Pancreas (tissue), 10 donors: ENCODE measurements at places on chromosomes 7 and 10. TPM values are rescaled to one million over a fixed set of nuclear protein-coding genes. Genes with fewer than 3 reads are reported as not detected.

DNA sequence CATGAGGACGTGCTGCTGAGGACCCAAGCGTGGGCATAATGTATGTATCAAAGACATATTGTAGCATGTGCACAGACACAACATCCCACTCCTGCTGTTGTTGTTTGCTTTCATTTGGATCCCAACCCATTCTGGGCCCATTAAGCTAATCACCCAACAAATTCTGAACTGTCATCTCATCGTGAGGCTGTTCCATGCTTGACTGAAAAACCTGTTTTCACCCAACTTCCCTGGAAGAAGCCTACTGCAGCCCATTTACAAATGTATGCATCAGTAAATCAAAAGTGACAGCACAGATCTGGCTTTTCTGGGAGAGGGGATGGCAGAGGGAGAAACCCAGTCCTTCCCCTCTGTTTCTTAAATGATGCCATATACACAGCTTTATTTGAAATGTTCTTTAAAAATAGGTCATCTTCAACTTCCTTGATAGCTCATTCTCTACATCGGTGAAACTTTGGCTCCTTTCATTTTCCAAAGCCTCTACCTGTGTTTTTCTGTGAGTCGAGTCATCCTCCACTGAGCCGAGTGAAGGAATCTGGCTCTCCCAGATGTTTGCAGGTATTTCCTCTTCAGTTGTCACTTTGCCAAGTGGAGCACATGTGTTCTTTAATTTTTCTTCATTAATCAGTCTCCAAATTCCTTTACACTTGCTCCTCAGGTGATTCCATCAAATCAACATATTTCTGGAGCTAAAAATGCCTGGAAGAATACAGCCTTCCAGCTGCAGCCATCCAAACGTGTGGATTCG is 151.8 kb downstream of the CHN2 start:
- DNase-seq: no peak

MSMB gene
- total RNA-seq: not detected

GRCh38 chr10:89659143-89660131 is 14.4 kb upstream of the PANK1 start:
- no peak for DNase-seq

DNA sequence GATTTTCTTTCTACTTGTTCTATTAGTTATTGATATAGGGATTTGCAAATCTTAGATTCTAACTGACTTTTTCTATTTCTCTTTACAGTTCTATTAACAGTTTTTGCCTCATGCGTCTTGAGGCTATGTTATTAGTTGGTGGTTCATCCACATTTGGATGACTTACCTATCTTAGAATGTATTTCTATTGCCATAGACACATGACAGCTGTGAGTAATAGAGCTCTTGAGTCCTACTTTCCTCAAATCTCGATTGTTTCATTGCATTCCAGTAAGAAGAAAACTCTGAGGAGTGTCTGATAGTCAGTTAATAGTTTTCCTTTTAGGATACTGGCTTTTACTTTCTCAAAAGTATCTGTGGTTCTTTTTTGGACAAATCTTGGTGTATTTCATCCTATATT is 241.4 kb upstream of the ZNF32 start:
- no peak for DNase-seq

GRCh38 chr10:97349752-97350513 is 15.4 kb upstream of the FRAT2 start:
- DNase-seq: no peak
